SHP77 (cell line): ENCODE measurements at places on chromosomes 2 and 18.

DNA sequence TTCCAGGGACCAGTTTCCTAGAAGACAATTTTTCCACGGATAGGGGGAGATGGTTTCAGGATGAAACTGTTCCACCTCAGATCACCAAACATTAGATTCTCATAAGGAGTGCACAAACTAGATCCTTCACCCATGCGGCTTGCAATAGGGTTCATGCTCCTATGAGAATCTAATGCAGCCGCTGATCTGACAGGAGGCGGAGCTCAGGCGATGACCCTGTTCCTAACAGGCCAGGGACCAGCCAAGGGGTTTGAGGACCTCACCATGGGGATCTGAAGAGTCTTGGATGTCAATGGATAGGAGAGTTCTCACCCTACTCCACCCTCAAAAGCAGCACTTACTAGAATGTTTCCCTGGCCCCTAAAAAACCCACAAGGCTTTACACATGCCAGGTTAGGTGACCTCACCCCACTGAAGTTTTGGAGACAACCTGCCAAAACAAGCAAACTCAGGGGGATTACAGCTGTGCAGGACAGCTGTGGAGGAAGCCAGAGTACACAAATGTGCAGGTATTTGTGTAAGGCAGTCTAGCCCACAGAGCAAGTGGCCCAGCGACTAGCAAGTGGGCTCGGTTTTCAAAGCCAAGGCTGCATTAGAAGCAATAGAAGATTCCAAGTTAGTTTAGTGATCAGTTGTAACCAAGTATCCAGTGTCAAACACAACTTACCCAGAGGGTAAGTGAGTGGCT lies 3.9 kb downstream of the EVA1A start:
- DNase-seq = no peak

DNA sequence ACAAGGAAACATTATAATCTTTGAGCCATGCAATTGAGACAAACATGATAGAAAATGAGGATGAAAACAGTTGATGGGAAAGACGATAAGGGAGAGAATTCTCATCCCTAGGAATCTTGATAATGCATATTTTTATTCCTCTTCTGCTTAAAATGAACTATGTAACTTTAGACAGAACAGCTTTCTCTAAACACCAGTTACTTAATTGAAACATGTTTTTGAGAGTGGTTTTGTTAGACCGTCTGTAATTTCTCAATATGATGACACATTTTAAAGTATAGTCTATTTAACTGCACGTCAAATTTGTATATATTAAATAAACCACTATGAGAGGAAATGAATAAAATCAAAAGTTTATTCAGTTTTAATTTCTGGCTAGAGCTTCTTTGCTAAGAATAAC lies 1453.9 kb upstream of the NXPH2 start:
- no peak for DNase-seq

GRCh38 chr2:20449501-20450200 lies 2.8 kb downstream of the RHOB start:
- no peak for DNase-seq

- no peak for DNase-seq
Measured at GRCh38 chr2:66445076-66445924, 10.4 kb downstream of the MEIS1 start.

- DNase-seq = no peak
Measured at GRCh38 chr2:66252109-66252508, 182.8 kb upstream of the MEIS1 start.

DNA sequence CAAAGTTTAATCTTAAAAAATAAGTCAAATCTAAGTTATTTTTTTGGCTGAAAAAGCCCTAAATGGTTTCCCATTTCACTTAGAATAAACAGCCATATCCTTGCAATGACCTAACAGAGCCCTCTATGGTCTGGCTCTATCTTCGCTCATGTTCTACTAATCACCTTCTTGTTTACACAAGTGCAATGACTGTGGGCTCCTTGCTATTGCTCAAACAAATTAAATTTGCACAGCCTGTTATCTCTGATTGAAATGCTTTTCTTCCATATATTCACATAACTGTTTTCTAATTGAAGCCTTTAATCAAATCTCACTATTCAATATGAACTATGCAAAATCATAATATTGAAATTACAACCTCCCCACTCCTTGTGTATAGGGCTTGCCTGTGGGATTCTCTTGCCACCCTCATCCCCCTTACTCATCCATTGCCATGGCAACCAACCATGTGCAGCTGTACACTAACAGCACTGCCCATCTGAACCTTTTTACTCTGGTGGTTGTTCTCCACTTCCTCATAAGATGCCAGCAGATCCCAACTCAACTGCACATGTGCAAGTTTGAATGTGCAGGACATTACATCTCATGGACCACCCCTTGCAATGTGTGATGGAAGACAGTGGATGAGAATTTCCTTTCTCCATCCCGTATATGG lies 1083.2 kb downstream of the SOCS6 start:
- DNase-seq = peak; percentile 29

DNA sequence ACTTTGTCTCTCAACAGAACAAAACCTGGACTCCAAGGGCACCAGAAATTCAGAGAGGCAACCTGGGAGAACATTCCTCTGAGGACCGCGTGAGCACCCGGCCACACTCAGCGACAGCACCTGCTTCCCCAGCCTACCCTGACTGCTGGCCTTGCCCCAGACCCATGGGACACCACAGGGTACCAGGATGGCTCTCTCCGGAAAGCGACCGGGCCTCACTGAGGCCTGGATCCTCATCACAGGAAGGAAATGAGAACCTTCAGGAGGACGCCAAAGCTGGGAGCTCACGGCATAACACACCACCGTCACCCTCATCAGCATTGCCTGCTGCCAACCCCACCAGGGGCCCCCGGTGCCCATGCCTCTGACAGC lies 38.9 kb downstream of the HS6ST1 start:
- no peak for DNase-seq

DNA sequence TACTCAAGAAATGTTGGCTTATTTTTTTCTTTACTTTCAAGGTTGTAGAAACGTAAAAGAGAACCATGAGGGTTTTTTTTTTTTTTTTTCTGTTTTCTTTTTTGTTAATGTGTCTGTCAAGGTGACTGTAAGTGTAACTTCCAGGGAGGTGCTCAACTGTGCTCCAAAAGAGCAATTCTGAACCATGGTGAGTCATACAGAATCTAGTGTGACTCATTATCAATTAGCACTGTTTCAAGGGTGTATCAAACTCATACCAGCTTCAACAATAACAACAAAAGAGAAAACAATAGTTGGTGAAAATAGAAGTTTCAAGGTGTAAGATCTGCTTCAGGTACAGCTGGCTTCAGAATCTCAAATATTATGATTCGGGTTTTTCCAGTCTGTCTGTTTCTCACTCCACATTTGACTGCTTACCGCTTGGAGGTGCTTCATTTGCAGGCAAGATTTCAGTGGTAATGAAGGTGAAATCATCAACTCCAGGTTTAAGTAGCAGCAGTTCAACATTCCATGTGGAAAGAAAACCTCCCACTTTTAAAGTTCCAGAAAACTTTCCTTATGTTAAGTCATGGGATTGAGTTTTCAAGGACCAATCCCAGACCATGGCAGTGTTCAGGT lies 850.6 kb downstream of the CNTNAP5 start:
- no peak for DNase-seq

GRCh38 chr2:144946263-144946662 lies 426.3 kb upstream of the ZEB2 start:
- DNase-seq = no peak

DNA sequence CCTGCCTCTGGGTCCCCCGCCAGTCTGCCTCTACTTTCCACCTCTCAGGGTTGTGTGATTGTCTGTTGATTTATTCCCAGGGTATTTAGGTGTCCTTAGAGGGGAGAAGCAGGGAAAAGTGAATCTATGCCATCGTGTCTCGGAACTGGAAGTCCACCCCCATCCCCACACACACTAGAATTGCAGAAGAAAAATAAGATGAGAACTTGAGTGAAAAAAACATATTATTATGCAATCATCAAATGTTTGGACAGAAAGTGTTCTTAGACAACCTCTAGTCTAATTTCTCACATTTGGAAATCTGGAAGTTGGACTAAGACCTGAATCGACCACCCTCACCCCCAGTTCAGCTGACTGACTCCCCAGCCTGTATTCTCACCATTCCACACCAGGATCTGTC lies 14.1 kb upstream of the CASP8 start:
- DNase-seq = no peak

DNA sequence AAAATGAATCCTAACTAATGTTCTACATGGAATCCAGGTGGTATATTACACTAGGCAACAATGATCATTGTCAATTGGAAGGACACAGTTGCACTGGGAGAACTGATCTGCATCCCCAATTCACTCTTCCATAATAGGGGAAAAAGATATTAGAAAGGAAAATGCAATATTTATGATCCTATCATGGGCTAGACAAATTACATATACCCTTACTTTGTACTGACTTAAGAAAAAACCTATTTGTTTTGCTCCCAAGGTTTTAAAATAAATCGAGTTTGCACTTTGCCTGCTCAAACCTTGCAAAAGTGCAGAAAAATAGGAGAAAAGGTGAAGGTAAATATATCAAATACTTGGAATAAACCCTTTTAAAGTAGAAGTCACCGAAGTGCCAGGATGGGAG lies 11.0 kb upstream of the PAX3 start:
- DNase-seq = no peak

DNA sequence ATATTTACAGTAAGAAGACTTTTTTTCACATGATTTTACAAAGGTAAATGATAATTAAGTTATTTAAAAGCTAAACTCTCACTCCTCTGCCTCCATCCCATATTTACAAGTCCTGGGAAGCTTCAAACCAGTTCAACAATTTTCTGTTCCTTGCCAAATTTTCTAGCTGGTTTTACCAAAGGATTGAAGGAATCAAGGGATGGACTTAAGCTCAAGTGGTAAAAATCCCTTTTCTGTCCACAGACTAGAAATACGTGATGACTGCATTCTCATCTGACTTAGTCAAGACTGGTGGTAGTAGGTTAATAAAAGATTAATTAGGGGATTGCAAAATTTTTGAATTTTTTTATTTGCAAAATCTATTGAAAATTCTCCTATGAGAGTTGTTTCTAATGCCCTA lies 297.3 kb downstream of the MTX2 start:
- DNase-seq = no peak

- DNase-seq = peak; percentile 29
Measured at GRCh38 chr2:6506859-6507258, 358.8 kb downstream of the CMPK2 start.

- no peak for DNase-seq
Measured at GRCh38 chr18:80229766-80230745, 17.3 kb downstream of the PARD6G start.

DNA sequence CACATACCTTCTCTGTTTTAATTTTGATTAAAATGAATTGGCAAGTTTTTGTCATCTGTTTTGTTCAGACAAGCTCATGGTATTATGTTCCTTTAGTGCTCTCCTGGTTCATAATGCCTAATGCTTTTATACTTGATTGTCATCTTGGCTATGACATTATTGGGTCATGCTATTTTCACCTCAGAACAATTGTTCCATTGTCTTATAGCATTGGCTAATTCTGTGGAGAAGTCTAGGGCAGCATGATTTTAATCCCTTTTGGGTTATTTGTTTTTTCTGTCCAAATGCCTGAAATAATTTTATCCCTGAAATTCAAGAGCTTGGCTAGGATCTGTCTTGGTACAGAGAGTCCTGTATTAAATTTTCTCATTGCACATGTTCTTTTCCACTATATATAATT lies 83.8 kb upstream of the CCDC85A start:
- DNase-seq = no peak

DNA sequence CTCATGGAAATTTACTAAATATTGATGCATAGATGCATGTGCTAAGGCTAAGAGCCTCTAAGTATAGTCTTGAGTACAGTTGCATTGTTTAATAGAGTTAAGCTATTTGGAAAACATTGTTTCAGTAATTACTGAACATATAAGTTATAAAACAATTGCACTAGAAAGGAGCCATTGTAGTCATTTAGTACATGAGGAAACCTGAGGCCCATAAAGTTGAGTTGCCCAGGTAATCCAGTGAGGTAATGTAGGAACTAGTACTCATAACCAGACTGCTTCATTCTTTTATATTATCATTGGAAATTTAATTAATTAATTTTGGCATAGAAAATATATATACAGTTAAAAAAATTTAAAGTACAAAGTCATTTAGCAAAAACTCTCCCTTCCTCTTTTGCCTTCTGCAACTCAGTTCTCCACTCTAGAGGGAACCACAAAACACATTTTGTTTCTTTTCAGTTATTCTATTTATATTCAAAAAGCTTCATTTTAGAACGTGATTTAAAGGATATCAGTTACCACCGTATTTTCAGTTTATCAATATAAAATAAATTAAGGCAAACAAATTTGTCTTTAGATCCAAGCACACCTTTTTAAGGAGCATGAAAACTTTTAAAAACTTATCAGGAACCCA lies 27.8 kb upstream of the TBR1 start:
- no peak for DNase-seq

- no peak for DNase-seq
Measured at GRCh38 chr18:421247-422155, 79.0 kb downstream of the COLEC12 start.

DNA sequence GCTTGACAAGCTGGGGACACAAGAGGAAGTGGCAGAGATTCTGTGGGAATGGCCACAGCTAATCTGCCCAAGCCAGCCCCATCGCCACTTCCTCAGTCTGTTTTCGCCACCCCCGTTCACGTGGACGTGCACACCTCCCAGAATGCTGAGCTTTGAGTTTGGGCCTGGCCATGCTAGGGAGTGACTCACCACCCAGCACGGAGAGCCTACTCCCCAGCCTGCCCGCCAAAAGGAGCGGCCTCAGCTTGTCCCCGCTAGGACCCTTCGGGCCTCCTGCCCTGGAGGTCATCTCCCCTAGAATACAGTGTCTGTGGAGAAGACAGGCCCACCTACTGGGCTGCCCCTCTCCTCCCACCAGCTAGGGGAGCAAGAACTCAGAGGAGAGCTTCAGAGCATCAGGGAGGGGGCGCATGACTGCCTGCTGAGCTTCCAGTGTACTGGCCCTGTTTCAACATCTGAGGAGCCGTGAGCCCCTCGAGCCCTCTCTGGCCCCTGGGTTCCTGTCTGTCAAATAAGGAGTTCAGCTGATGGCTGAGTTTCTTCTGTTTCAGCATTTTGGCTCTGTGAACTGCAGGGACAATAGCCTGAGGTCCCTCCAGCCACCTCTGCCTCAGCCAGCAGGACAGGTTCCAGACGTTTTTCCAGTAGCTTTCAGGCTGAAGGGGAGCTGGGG lies 5.1 kb downstream of the SLC35F6 start:
- DNase-seq = no peak

GRCh38 chr2:17813010-17813741 lies 3.1 kb upstream of the MSGN1 start:
- no peak for DNase-seq

DNA sequence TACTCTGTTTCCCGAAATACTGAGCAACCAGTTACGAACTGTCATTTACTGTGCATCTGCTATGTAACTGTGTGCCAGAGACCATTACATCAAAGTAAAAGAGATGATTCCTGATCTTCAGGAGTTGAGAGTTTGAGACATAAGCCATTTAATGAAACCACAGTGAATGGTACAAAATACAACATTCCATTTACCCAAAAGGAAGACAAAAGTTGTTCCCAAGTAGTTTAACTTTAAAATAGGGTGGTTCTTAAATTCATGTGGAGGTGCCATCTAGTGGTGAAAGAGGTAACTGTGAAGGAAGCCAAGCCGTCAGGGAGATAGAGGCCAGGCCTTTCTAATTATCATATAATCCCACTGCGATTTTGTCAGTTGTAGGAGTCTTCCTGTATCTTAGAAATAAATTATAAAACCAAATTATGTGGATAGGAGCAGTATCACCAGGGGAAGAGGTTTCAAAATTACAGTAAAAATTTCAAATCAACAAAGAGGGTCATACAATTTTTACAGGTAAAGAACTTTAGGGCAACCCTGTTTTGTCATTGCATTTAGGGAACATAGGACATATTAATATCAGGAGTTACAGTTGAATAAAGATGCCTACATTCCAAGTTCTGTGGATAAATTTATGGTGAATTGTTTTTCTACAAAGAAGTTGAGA lies 67.7 kb downstream of the EPAS1 start:
- peak; percentile 8 for DNase-seq
